Right kidney (tissue), 9 donors: ENCODE measurements at places on chromosomes 6 and 20.

DNA sequence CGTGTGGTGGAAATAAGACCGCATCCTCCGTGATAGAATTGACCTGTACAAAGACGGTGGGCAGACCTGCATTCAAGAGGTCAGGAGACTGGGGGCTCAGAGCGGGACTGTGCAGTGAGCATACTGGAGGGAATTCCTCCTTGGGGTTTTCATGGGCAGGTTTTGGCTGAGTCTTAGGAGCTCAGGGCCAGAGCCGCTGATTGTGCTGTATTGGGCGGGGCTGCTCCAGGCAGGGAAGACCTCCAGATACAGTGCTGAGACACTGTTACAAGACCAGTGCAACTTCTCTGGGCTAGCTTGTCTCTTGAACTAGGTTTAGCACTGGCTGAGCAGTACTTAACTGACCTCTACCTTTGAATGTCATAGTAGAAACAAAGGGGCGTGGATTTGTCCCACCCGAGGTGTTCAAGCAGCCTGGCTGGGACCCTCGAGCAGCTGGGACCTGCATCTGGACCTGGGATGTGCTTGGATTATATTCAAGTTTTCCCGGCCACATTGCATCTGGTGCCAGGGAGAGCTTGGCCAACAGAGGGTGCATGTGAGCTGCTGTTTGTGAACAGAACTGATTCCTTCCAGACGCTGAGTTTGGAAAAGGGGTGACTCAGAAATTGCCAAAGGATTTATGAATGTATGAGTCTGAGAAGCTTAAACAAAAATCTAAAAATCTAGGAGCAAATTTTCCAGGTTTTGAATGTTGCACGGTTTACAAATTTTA is 33.4 kb upstream of the SLC22A1 start:
- peak; percentile 22 for DNase-seq

DNA sequence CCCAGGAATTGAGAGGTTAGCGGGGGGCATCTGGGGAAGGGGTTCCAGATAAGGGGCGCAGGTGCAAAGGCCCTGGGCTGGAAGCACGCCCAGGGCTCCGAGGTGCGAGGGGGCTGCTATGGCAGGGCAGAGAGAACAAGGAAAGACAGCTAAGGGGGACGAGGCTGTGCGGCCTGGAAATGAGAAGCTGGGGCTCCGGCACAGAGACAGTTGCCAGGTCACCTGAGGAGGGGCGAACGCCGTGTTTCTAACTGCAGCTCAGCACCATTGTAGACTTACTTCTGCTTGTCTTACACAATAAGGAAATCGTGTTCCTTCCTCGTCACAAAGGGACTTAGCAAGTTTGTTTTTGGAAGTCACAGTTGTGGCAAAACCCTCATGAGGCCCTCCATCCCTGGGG is 68.9 kb upstream of the TBXT start:
- no peak for DNase-seq

DNA sequence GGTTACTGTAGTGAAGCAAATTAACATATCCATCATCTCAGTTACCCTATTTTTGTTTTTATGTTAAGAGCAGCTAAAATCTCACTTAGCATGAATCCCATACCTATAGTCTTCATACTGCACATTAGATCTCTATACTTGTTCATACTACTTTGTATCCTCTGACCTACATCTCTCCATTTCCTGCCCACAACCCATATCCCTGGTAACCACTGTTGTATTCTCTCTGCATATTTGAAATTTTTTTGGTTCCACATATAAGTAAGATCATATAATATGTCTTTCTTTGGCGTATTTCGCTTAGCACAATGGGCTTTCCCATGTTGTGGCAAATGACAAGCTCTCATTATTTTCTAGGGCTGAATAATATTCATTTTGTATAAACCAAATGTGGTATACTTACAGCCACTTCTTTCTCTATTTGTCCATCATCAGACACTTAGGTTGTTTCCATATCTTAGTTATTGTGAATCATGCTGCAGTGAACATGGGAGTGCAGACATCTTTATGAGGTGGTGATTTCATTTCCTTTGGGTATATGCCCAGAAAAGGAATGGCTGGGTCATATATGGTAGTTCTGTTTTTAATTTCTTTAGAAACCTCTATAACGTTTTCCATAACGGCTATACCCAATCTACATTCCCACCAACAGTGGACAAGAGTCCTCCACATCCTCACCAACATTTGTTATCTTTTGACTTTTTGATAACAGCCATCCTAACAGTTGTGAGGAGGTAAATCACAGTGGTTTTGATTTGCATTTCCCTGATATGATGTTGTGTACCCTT is 39.8 kb downstream of the BACH2 start:
- DNase-seq, result no peak

- DNase-seq, result no peak
Measured at GRCh38 chr6:1834207-1834606, 224.5 kb downstream of the FOXC1 start.

- no peak for DNase-seq
Measured at GRCh38 chr20:63457737-63458136, 14.7 kb downstream of the KCNQ2 start.

- peak; percentile 45 for DNase-seq
Measured at GRCh38 chr20:59364611-59365010, 64.2 kb downstream of the EDN3 start.

GRCh38 chr20:35619196-35620095 is 3.8 kb downstream of the SPAG4 start:
- DNase-seq, result peak; percentile 85

- no peak for DNase-seq
Measured at GRCh38 chr20:51169813-51170212, 146.9 kb upstream of the KCNG1 start.
